ENCODE measurements at places on chromosomes 7 and 10. TPM values are rescaled to one million over a fixed set of nuclear protein-coding genes. Genes with fewer than 3 reads are reported as not detected.

GNAT3 gene
- 2.1 TPM for total RNA-seq

EPO gene
- not detected for total RNA-seq

PRSS1 gene
- not detected for total RNA-seq

ELFN1 gene
- total RNA-seq, result 6.5 TPM

RELN gene
- 390 TPM for total RNA-seq

DNA sequence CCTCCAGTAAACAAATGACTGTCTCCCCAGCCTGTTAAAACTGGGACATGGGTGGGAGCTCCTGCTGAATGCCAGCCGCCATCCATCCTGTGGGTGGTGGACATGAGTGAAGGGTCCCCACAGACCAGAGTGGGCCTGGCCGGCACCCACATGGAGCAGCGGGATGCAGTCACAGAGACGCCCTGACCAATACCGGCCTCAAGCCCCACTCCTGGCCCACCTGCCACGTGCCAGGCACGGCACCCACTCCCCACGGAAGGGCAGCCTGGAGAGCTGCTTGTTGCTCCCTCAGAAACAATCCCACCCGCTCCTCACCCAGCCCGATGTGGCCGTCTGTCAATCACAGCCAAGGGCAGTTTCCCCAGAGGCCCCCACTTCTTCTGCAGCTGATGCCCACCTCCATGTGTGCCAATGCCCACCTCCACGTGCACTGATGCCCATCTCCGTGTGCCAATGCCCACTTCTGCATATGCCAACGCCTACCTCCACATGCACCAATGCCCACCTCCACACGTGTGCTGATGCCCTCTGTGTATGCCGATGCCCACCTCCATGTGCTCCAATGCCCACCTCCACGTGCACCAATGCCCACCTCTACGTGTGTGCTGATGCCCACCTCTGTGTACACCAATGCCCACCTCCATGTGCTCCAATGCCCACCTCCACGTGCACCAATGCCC is 42.8 kb upstream of the DNAAF5 start:
- DNase-seq, result no peak

GRCh38 chr7:134690016-134690415 is 43.4 kb downstream of the BPGM start:
- peak; percentile 20 for DNase-seq

GRCh38 chr7:85528581-85528980 is 341.7 kb upstream of the SEMA3D start:
- DNase-seq, result no peak

DNA sequence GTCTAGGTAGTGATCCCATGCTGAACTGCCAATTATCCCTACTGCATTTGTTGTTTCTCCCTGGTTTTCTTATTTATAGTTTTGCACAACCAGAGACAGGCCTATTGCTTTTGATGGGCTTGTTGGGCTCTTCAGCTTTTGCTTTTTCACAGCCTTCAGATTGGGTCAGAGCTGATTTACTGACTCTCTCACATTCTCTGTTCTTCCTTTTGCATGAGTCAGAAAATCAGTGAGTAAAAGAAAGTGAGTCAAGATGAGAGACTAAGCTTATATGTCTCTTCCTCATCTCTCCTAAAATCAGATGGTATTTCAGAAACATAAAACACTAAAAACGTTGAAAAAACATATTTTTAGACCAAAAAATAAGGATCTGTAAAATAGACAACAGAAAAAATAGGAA is 1135.4 kb downstream of the XPNPEP1 start:
- no peak for DNase-seq

GRCh38 chr10:14215641-14216040 is 115.1 kb downstream of the FRMD4A start:
- DNase-seq, result no peak

DNA sequence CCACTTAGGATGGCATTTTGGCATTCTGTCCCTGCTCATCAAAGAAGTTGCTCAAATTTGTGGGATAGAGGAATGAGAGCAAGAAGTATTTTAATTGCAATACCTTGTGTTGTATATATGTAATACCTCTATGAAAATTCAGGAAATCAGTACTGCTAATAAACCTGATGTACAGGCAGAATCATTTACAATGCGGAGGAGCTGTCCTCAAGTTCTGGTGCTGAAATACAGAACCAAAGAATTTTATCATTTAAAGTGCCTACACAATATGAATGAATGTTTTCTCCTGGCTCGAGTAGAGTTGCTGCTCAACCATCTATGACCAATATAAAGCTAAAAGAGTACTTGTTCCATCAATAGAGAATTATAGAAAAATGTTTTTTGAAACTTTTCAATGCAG is 305.8 kb downstream of the PLXNA4 start:
- DNase-seq, result no peak

GRCh38 chr10:76034353-76035205 is 603.2 kb downstream of the LRMDA start:
- no peak for DNase-seq

DNA sequence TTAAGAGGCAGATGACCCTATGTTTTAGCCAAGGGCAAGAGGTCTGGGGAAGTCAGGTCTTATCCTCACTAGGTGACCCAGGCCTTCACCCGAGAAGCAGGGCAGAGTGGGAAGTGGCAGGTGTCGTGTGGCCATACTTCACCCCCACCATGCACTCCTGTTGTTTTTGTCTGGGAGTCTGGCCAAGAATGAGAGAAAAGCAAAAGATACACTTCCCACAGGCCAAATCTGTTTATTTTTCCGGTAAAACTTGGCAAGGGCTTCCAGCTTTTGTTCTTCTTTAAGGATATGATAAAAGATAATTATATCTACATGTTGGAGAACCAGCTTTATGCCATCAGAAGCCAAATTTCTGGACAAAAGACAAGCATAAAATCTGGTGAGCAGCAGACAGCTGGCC is 137.4 kb upstream of the CDC14C start:
- peak; percentile 60 for DNase-seq

DNA sequence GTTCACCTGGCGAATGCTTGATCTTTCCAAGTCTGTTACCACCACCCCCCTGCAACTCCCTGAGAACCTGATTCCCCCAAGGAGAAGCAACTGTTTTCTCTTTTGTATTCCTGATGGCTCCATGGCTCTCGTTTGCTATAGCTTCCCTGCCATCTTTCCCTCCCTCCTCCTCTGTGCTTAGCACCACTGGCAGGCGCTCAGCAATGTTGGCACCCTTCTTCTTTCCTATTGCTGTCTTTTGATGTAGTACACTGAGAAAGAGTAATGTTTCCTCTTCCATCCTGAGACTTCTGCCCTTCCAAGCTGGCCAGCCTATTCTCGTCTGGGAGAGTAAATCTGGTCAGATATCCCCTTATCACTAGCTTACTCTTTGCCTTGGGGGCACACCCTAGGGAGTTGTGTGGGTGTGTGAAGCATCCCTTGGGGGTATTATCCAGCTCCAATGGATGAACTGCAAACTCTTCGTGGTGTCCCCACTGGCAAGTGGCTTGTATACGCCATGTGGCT is 74.0 kb downstream of the BMPER start:
- DNase-seq, result no peak

- DNase-seq, result no peak
Measured at GRCh38 chr10:26861205-26861998, 644 bp upstream of the ABI1 start.

- DNase-seq, result no peak
Measured at GRCh38 chr7:50650057-50650664, 85.0 kb upstream of the DDC start.

DNA sequence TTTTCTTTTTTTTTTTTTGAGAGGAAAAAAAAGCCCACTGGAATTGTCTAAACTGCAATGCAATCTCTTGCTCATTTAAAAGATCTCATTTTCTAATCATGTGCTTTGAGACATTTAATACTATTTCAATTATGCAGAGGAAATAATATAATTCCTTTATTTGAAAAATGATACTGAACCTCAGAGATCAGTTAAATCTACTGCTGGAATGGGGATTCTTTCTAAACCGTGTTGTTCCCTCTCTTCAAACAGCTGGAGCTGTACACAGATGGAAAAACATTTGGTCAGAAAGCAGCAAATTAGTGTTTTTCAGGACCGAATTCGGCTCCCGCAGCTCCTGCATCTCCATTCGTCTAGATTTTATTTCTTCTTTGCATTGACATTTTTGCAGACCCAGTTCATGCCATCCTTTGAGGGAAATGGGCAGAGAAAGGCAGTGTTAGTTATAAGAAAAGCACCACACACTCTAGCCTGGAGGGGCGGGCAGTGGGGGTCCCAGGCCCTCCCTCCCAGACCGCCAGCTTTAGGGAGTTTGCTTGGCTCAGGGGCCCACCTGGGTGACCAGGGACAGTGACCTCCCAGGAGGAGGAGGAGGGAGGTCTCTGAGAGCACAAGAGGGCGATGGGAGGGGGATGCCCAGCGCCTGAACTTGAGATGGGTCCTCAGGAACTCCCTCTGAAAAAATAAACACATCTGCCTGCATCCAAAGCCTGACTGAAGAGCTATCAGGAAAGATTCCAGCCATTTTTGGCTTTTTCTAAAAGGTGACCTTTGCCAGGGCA is 32.4 kb downstream of the TRIM8 start:
- DNase-seq, result no peak

- peak; percentile 24 for DNase-seq
Measured at GRCh38 chr10:88991161-88991898, 732 bp downstream of the FAS start.

DNA sequence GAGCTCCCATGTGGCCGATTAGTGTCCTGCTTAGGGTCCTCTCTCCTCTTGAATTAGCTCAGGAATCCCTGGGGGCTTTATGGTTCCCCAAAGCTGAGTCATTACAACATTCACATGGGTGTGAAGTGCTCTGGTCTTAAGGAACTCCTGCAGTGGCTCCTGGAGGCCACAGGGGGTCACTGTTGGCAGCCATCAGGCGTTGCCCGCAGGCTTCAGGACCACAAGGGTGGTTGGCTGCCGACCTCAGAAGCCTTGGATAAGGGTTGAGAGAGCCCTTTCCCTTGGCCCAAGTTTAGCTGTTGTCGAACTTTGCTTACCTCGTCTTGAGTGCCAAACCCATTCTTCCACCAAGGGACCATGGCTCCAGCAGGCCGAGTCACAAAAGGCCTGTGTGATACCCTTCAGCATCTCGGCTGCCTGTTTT is 61.7 kb downstream of the SH2D4B start:
- no peak for DNase-seq

DNA sequence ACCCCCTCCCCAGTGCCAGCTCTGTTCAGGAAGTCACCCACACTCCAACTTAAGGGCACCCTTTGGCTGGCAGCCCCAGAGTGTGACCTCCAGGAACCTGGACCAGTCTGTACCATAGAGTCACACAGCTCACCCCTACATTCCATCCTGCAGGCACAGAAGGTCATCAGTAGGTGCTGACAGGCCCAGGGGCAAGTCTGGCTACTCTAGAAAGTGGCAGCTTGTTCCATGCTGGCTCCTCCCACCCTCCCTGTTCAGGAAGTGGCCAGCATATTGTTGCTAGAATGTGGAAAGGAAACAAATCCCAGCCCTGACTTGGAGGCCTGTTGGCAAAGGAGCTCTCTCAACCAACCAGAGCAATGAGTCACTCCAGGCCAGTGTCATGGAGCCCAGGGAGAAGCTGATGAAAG is 3.2 kb upstream of the NCOA4 start:
- DNase-seq, result no peak
